Activated CD4-positive, alpha-beta memory T cell treated with anti-CD3 and anti-CD28 coated beads for 36 hours (primary cell): ENCODE measurements at places on chromosomes 5 and 9.

DNA sequence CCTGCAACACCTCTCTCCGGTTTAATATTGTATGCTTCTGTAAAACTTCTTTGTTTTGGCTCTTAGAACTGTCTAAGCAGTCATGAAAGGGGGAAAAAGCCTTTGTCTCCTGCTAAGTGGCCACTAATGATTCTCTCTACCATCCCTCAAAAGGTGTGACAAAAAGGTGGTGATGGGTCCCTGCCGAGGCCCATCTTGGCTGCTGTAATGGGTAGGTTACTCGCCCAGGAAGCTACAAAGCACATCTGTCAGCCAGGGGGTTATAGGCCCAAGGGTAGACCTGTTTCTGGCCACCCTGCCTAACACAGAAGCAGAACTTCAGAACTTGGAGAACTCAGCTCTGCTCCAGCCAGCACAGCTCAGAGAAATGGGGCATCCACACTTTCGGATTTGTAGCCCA, 1.6 kb downstream of the FAM219A start:
- no peak for DNase-seq

- no peak for DNase-seq
Measured at GRCh38 chr9:32294106-32294505, 90.3 kb upstream of the ACO1 start.

DNA sequence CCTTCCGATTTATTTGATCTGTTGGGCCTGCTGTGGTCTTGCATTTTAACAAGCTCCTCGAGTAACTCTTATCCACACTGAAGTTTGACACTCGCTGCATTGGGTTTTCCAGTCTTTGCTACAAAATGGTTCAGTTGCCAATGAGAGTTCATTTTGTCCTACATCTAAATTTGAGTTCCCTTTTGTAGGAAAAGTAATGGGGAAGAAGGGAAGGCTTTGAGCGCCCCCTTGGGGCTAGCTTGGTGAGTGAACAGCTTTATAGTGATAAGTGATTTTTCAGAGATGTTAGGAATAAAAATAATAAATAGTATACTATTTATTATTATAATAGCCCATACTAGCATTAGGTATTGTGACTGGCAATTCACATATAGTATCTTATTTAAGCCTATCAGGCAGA, 89.9 kb upstream of the GNAQ start:
- DNase-seq: peak; percentile 76

GRCh38 chr9:108486831-108487230, 369.0 kb downstream of the ACTL7B start:
- no peak for DNase-seq

DNA sequence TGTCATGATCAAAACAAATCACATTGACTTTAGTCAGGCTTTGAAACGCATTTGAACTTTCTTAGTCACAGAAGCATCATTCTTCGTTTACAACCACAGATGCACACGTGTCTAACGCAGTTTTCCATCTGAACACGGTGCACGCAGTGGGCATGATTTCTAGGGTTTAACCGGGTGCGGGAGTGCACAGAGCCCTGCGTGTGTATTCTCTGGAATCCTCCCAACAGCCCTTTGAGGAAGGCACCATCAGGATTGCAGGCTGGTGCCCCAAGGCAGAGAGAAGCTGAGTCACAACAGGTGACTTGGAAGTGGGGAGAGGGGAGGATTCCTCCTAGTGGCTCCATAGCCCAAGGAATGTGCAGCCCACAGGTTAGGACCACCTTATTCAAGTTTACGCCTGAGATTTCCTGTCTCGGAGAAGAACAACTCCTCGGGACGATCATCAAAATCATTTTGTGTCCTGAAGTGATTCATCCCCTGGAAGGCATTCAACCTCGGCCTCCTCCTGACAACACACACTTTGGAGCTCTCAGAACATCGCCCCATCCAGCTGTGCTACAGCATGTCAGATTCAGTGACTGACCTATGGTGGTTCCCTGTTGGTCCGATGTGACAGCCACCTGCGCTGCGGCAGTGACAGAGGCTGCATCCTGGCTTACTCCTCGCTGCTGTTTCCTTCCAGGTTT, 13.1 kb downstream of the ROPN1L start:
- DNase-seq: no peak

GRCh38 chr9:98445576-98445975, 190.1 kb upstream of the TBC1D2 start:
- DNase-seq: no peak

DNA sequence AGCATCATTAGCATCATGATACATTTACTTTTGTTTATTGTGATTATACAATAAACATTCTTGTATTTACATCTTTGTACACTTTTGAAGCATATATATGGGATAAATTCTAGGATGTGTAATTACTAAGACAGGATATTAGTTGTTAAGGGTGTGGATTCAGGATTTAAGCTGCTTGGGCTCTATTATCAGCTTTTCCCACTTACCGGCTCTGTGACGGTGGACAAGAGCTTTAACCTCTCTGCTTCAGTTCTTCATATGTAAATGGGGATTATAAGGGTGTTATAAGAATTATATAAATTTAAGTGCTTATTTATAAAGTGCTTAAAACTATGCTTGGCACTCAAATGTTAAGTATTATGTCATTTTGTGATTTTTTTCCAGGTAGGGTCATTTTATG, 131.1 kb downstream of the FER start:
- no peak for DNase-seq

- DNase-seq: peak; percentile 1
Measured at GRCh38 chr5:179124273-179124852, 64.2 kb downstream of the ZNF354C start.

GRCh38 chr5:76230711-76231285, 147.6 kb downstream of the SV2C start:
- DNase-seq: no peak

DNA sequence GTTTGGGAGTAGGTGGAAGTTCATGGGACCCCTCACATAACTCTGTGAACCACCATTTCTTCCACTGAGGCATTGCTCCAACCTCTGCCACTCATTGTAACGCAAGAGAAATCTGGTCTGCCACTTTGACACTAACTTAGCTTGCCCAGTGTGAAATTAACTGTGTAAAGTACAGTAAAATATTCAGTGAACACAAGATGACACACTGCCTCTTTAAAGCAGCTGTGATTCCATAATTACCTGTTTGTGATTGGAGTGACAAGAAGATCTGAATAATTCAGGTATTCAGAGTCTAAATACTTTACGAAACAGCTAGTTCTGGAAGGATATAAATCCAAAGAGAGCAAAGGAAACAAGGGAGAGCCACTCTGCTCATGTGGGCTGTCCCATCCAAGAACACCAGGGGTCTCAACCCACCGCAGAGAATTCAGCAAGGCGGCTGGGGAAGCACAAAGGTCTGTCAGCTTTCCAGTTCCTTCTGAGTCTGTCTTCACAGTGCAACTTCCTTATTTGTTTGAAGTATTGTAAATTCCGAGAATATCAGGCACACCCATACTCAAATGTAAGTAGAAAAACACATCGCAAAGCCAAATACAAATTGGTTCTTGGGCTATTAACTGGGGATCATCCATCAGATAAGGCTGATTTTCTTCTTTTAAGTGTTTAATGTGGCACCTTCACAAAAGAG, 86.9 kb downstream of the GNAQ start:
- DNase-seq: no peak

DNA sequence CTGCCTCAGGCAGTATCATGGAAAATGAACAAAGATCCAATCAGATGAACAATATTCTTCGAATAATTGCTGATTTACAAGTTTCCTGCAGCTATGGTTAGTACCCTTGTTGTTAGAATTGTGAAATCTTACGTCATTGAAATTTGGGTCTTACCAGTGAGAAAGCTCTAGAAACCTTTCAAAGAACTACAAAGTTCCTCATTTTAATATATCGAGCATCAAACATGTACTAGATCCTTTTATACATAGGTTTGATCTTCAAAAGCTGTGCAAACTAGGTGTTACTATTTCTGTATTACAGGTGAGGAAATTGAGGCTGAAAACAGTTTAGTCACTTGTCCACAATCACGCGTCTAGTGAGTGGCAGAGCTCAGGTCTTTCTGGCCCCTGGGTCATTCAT, 43.7 kb upstream of the ANGPTL2 start:
- DNase-seq: no peak

DNA sequence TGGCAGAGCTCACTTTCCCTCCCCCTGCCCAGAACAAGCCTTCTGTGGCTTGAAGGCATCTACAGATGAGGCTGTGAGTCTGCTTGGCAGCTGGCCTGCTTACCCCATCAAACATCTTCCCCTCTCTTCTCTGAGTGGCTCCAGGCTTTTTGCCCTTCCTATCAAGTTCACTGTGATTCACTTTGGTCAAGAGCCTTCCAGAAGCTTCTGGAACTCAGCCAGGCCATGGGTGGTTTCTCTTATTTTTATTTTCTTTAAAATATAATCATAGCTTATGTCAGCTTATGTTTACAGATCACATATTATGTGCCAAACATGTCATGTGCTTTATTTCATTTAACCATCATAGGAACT, 267.0 kb downstream of the SEC61B start:
- DNase-seq: no peak

GRCh38 chr9:109517901-109518377, 19.8 kb upstream of the PTPN3 start:
- no peak for DNase-seq

- DNase-seq: no peak
Measured at GRCh38 chr9:13351778-13352386, 72.4 kb upstream of the MPDZ start.

DNA sequence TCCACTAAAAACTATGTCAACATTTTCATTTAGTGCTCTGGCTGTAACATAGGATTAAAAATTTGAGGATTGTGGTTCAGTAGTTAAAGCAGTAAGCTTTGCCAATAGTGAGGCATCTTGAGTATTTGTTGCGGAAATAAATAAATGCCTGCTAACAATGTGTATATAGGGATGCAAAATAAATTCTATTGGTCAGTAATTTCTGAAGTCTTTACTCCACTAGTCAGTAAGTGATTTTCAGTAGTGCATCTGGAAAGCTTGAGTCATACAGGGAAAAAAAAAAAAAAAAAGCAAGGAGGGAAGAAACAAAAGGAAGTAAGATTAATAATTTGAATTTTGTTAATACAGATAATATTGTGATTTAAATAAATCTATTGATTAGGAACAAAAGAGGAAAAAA, 21.0 kb downstream of the NIPBL start:
- no peak for DNase-seq

GRCh38 chr5:167514461-167514860, 777.0 kb upstream of the WWC1 start:
- DNase-seq: no peak

DNA sequence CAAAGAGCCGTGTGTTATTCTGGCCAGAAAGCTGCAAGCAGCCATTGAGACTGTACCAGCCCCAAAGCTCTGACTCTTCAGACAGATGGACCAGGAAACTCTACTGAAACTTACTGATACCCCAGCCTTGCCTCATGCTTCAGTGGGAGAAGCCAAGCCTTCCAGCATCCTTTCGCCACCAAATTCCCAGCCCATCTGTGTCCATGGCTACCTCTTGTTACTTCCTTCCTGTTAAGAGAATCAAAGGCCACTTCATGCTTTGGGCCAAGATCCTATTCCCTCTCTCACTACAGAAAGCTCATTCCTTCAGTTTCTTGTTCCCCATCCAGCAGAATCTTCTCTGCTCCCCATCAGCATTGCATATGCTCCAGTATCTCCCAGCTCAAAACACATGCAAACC, 46.9 kb upstream of the FREM1 start:
- DNase-seq: no peak

DNA sequence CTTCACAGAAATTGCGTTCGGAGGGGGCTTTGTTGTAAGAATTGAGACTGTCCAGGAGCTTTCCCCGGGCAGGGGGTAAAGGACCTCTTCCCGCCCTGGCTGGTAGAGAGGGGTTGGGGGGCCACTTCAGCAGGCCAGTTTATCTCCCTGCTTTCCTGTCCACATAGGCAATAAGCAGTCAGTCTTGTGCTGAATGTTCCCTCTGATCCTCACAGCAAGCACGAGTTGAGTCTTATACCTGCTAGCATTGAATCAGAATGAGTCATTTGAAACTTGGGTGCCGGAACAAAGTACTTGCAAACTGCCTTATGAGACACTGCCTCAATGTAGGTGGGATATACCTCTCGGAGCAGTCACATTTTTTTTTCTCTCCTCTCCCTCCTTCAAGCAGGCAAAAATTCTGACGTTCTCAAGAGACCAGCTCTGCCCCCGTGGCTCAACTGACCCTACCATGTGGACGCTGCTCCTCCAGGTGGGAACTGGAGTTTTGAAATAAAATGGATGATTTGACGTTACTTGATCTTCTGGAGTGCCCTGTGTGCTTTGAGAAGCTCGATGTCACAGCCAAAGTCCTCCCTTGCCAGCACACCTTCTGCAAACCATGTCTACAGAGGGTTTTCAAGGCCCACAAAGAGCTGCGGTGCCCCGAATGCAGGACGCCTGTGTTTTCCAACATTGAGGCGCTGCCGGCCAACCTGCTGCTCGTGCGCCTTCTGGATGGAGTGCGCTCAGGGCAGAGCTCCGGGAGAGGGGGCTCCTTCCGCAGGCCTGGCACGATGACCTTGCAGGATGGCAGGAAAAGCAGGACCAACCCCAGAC, 1.3 kb downstream of the SH3RF2 start:
- peak; percentile 48 for DNase-seq

DNA sequence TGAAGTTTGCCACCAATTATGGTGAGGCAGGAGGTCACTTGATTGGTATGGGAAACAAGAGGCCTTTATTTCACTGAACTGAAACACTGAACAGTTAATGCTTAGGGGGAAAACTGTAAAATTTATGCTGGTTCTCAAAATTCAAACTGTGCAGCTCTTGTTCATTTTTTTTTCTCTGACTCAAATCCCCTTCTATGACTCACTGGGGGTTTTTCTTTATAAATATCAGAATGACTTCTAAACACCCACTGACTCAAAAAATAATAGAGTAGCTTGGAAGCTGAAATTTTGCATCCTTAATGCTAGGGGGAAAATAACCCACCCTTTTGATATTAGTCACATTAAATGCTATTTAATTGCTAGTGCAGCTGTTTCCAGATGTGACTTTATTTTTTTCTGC, 24.1 kb upstream of the OTP start:
- no peak for DNase-seq

- no peak for DNase-seq
Measured at GRCh38 chr5:175257128-175257846, 186.7 kb downstream of the DRD1 start.

DNA sequence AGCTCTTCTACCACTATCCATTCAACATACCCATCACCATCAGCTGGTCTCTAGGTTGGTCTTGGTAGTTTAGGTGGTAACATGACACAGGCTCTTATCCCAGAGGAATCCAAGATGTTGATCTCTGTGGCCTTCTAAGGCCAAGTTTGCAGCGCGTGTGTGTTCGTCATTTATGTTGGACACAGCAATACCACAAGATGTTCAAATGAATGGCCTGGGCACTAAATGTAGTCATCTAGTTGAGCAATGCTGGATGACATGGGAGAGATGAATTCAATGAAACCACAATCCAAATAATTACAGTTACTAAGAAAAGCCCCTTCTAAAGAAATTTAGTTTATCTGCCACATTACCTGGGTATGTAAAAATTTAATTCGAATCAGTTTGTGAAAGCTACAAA, 292.4 kb downstream of the MRPS30 start:
- DNase-seq: no peak

- DNase-seq: no peak
Measured at GRCh38 chr5:80659106-80659505, 4.3 kb upstream of the DHFR start.

GRCh38 chr5:65926276-65926783, at the start of gene ERBIN:
ERBIN (plus strand) TSS chr5:65926575; CDS start chr5:65992719, 66,144 bp downstream.
- DNase-seq: peak; percentile 82
